Non-pigmented ciliary epithelial cell (primary cell): ENCODE measurements at places on chromosomes 2 and 18.

DNA sequence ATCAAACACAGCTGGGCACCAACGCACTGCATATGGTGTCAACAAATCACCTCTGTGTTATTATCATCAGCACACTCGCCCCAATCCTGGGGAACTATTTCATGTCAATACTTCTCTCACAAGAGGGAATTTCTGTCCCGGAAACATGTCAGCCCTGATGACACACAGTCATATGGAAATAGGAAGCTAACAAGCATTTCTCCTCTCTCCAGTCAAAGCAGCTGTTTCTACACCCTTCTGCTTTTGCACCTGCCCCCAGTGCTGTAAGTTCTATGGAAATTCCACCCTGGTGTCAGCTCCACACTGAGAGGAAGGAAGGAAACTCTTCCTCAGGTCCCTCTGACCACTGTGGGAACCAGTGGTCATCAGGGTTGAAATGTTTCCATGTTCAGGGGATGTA, 447.6 kb upstream of the ID2 start:
- no peak for DNase-seq

GRCh38 chr2:136751406-136751805, 13.9 kb upstream of the THSD7B start:
- no peak for DNase-seq

DNA sequence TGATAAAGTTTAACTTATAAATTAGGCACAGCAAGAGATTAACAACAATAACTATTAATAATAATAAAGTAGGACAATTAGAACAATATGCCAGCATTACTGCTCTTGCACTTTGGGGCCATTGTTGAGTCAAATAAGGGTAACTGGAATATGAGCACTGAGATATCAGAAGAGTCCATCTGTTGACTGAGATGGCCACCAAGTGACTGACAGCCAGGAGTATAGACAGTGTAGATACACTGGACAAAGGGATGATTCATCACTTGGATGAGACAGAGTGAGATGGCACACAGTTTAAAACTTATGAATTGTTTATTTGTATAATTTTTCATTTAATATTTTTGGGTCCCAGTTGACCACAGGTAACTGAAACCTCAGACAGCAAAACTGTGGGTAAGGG, 20.0 kb downstream of the NAB1 start:
- no peak for DNase-seq

DNA sequence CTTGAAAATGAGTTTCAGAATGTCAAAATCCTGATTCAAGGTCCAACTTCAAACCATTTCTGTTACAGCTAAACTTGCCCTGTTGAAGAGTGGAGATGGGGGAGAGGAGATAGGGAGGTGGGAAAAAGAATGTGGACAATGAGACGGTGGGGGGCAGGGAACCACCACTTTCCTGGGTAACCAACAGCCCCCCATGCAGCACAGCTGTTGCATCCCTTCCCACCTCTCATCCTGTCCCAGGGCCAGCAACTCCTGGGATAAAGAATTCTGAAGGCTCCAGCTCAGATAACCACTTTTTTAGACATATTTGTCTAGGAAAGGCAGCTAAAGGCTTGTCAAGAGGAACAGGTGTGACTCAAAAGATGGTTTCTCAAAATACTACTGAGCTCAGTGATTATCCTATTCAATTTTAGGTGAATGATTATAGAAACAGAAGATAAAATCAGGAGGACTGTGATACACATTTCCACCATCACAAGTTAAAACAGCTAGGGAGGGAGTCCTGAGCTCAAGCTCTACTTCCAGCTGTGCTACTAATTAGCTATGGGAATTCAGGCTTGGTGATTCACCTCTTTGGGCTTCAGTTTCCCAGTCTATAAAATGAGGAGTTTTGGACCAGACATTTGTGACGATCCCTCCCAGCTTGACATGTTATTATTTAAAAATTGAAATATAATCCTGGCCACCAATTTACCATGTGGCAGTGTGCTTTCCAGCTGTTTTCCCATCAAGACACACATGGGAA, 36.3 kb downstream of the HDHD2 start:
- no peak for DNase-seq

DNA sequence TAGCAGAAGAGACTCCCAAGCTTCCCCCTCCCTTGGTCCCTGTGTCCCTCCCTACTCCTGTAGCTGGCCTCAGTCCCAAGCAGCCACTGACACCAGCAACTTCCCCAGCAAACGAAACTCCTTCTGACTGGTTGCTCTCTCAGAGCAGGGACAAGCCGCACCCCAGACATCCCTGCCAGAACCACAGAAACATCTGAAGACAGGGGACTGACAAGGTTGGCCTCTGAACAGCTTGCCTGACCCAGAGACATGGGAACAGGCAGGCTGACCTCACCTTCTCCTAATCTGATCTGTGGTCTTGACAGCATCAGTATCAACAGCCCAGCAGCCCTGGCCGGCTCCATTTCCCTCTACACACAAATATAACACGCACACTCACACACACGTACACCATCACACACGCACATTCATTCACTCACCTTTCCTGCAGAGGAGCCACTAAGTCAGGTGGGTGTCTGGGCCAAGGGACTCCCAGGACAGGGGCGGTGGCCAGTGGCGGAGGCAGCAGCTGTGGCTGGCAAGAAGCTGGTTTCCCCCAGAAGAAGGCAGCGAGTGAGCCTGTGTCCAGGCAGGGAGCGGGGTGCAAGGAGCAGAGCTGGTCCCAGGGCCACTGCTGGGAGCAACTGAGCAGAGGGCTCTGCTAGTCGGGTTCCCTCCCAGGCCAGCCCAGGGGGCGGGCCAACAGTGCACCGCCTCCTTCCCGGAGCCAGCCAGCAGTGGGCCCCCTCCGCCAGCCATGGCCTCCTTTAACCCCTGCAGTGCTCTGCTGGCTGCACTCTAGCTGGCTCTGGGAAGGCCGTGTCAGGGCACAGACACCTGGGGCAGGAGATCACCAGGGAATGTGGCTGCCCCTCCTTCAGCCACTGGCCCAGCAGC, 59.1 kb downstream of the TNS1 start:
- DNase-seq = no peak

DNA sequence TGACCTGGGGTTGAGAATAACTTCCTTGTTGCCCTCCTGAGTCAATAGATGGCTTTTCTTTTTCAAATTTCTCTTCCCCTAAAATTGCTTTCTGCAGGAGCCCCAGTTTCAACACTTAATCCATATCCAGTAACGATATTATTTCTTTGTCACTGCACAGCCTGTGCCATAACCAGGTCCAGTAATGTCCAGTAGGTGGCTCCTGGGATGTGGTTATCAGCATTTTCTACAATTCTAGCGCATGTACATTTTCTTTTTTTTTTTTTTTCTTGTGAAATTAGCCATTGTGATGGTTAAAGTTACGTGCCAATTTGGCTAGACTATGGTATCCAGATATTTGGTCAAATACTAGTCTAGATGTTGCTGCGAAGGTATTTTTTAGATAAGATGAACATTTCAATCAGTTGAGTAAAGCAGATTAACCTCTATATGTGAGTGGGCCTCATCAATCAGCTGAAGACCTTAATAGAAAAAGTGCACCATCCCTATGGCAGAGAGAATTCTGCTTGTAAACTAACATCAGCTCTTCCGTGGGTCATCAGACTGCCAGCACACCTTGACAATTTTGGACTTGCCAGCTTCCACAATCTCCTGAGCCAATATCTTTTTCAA, 72.9 kb upstream of the SCG2 start:
- DNase-seq = no peak

DNA sequence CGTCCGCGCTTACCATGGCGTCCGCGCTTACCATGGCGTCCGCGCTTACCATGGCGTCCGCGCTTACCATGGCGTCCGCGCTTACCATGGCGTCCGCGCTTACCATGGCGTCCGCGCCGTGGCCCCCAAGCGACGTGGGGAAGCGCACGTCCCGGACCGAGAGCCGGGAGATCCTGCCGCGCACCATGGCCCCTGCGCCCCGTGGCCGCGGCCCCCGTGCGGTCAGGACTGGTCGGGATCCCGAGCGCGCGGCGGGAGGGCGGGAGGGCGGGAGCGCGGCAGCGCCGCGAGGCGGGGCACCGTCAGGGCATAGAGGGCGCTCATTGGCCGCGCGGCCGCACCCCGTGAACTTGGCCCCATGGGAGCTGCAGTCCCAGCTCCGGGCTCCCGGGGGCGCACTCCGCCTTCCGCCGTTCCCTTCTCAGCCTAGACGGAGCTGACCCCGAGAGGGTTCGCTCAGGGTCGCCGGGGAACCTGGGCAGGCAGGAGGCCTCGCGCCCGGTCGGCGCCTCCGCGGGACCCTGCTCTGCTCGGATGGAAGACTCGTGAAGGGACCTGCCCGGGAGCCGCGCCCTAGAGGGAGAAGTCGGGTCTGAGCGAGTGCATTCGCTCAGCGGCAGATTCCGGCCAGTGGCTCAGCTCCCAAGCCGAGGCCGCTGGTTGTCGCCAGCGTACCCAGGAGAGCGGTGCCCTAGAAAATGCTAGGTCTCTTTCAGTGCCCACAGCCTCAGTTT, at the start of gene ENOSF1:
Gene ENOSF1 (minus strand): TSS at position 230 of the 734 bp plus-strand sequence. CDS start 43 bp downstream, at position 187.
- no peak for DNase-seq

DNA sequence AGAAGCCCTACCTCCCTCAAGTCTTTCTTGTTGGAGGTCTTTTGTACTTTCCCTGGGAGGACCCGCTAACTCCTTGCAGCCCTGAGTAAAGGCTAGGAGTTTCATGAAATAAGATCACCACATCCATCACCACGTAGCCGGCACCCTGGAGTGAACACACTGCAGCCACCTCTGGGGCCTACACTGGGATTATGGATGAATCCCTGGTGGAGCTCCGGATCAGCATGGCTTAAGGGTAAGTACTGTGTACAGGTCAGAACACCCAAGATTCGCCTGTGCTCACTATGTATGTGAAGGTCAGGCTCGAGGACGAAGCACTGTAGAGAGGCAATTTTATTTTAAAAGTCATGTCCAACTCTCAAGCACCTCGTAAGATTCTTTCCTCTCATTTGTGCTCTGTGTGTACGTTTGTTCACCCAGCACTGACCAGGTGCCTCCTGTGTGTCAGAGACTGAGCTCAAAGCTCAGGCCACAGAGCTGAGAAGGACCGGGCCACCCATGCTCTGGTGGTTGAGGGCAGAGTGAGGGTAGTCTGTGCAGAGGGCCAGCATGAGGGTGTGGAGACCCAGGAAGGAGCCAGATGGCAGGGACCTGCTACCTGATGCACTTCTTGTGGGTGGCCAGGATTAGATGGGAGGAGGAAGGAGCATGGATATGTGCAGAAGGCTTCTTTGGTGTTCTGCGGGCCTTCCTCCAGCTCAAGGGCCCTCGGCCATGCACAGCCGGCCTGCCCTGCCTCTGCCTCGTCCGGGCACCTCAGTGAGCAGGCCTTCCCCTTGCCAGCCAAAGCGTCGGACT, 66.7 kb upstream of the TFCP2L1 start:
- DNase-seq = no peak

- DNase-seq = no peak
Observed at GRCh38 chr2:241096979-241097378, 5.1 kb downstream of the MTERF4 start.
